ENCODE measurements at places on chromosomes 2 and 18.

- DNase-seq = no peak
Observed at GRCh38 chr2:231351648-231352047, 43.9 kb upstream of the B3GNT7 start.

- DNase-seq = no peak
Observed at GRCh38 chr2:207960090-207960489, 65.2 kb downstream of the PLEKHM3 start.

DNA sequence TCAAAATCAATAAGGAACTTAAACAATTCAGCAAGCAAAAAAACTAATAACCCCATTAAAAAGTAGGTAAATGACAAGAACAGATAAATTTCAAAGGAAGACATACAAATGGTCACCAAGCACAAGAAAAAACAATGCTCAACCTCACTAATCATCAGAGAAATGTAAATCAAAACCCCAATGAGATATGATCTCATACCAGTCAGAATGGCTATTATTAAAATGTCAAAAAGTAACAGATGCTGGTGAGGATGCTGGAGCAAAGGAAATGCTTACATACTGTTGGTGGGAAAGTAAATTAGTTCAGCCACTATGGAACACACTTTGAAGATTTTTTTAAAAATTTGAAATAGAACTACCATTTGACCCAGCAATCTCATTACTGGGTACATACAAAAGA is 538.0 kb downstream of the TMX3 start:
- no peak for DNase-seq

DNA sequence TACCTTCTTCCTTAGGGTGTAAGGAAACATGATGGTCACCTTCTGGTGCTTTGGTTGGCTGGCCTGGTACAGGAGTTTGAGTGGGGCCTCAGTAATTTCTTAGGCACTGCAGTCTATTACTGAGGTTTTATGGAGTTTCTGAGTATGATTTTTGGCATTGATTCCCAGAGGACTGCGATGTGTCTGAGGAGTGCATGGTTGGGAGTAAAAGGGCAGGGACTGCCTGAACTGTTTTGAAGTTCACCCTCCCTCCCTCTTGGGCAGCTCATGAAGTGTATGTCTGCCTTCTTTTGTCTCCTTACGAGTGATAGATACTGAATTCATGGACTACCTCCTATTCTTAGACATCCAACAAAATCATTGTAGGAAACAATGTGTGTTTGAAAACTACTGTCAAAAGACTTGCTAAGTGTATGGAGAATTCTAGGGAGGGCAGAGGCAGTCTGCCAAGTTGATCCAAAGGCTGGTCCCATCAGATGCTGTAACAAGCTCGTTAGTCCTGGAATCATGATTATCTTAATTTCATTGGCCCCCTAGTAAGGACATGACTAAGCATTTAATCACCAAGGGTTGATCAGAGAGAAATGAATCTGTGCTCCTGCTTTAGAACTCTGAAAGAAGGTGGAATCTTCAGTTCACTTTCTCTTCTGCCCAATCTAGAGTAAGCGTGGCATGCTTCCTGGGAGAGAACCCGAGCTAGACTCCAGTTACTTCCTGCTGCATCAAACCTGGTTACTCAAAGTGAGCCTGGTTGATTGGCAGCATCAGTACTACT is 26.5 kb downstream of the LYPD6B start:
- no peak for DNase-seq

DNA sequence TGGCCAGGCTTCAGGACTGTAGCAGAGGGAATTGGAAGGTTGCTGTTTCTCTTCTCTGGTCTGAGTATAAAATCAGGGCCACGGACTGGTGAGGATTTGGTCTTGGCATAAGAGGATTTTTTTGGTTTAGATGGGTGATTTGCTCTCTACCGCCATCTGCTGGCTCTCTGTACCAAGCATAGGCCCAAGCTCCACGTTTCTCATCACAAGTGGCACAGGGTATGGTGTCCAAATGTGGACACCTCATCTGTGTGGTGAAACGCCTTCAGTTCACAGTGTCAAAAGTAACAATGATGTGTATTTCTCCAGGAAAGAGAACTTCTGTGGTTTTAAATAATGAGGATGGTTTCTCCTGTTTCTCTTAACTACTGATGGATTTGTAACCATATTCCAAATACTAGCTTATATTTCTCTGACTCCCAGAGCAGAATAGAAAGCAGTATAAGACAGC is 115.1 kb downstream of the EML6 start:
- peak; percentile 75 for DNase-seq
